Activated CD4-positive, alpha-beta T cell treated with anti-CD3 and anti-CD28 coated beads for 48 hours (primary cell): ENCODE measurements at places on chromosomes 3 and 15.

DNA sequence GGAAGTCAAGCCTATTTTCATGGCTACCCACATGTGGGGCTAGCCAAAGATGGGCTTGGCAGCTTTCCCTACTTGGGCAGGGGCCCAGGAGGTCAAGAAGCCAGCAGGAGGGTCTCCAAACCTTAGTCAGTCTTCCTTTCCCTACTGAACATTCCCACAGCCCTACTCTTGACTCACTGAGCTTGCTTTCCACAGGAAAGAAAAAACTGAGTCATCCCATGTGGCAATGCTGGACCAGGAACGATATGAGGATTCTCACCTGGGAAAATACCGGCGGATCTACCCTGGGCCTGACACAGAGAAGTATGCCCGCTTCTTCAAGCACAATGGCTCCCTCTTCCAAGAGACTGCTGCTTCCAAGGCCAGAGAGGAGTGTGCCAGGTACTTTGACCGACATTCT is 3.7 kb upstream of the NGRN start:
- DNase-seq = no peak

DNA sequence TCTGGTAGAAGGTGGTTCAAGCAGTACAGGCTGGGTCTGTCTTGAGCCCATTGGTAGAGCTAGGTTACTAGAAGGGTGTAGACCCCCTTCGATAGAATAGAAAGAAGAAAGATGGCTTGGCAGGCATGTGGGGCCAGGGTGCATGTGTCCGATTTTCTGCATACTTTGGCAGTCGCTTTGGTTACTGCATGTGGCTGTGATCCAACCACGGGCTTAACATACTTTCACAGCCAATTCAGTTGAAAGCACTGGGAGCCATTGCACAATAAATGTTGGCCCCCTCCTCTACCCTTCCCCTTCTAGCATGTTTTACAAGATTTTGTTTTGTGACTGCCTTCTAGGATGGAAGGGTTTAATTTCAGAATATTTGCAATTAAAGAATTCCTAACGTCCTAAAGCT is 7.2 kb downstream of the ARID3B start:
- no peak for DNase-seq

GRCh38 chr15:28123408-28124023 is 24.4 kb upstream of the OCA2 start:
- DNase-seq = peak; percentile 67

DNA sequence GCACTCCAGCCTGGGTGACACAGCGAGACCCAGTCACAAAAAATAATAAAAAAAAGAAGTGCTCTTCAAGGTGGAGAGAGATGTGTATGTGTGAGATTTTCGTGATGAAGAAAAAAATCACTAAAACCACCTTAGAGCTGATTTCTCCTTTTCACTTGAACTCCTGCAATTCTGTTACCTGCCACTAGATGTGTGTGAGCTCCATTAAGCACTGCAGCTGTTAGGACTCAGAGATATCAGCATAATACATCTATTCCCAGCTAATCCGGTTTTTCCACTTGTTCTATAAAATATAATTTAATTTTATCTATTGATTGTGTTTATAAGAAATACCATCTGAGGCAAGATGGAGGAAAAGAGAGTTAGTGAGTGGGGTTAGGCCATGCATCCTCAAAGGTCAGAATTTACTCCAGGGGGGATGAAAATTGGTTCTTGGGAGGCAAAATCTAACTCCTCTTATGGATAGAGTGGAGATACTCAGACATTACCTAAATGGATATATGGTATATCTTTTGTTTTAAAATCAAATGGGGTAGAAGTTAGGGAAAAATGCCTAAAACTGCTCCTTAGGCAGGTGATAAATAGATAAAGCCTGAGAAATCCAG is 152.7 kb downstream of the IL20RB start:
- DNase-seq = no peak

GRCh38 chr3:7075117-7075516 is 214.2 kb downstream of the GRM7 start:
- no peak for DNase-seq

GRCh38 chr3:36394176-36394575 is 13.9 kb downstream of the STAC start:
- DNase-seq = no peak

DNA sequence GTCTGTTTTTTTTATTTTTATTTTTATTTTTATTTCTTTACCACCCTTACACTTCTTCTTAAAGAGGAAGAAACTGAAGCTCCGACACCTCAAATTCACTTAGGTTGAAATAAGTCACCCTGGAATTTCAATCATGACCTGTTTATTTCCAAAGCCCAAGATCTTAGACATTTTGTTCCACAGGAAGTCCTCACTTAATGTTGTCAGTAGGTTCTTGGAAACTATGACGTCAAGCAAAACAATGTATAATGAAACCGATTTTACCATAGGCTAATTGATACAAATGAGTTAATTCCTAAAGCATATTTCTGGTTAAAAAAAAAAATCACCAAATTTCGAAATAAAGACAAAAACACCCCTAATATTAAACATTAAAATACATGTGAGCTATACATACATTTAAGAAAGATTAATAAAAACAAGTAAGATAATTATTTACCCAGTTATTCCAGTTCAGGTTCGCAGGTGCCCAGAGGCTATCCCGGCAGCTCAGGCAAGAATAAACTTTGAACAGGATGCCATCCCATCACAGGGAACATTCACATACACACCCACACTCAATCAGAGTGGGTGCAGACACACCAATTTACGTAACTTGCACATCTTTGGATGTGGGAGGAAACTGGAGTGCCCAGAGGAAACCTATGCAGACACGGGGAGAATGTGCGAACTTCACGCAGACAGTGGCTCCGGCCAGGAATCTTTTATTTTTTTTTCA is 391.0 kb downstream of the RAP2B start:
- DNase-seq = no peak

- no peak for DNase-seq
These were observed 12.5 kb downstream of the DPH6 start for GRCh38 chr15:35533130-35534110.

DNA sequence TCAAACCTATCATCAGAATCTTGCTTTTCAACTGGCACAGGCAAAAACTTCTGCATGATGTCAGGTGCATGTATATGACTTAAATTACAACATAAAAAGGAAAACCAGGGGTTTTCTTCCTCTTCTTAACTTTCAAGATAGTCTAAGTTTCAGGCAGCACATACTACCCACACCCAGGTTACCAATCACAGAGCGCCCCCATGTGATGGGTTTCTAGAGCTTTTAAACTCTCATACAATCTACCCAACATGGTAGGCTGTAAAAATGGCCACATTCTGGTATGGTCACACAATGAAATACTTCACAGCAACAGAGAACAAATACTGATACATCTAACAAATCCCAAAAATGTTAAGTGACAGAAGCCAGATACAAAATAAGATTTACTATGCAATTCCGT is 7.4 kb downstream of the MESD start:
- peak; percentile 23 for DNase-seq

DNA sequence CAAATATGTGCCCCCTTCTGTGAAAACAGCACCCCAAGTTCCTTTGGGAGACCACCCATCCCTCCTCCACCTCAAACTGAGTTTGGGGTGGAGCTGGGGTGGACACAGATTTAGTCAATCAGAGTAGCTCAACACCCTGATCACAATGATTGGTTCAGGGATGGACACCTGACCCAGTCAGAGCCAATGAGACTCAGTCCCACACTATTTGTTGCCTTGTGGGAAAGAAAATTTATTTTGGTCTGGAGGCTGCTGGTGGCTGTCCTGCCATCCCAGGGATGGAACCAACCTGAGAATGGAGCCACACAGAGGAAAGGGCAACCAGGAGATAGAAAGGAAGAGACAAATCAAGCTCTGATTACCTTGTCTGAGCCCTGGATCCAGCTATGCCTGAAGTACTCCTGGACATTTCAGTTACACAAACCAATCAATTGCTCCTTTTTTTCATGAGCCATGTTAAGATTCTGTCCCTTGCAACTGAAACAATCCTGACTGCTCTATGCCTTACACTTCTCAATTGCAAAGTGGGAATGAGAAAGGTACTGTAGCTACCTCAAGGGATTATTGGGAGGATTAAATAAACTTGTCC is 10.6 kb downstream of the DNASE1L3 start:
- DNase-seq = no peak

DNA sequence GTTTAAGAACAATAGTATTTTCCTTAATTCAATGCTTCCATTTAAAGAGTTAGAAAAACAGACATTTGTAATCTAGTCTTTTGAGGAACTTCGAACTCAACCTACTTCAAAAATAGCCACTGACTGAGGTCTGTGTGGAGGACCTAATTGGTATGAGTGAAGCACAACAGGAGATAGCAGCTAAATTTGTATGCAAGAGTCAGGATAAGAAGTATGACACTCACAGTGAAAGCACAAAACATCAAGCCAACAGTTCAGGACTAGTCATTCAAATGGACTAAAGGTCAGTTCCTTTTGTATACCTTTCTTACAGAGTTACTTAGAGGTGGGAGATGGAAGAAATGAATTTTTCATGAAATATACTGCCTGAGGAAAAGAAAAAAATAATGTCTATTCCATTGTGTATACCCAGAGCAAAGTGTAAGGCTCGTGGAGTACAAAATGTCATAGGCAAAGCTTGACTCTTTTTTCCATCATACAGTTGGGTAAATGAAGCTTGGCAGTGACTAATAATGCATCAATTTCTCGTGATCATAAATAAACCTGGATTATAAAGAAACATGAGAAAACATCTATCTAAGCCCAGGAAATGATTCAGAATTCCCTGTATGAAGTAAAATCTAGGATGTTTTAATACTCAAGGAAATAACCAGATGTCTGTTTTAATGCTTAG is 1005.2 kb upstream of the CADM2 start:
- no peak for DNase-seq

DNA sequence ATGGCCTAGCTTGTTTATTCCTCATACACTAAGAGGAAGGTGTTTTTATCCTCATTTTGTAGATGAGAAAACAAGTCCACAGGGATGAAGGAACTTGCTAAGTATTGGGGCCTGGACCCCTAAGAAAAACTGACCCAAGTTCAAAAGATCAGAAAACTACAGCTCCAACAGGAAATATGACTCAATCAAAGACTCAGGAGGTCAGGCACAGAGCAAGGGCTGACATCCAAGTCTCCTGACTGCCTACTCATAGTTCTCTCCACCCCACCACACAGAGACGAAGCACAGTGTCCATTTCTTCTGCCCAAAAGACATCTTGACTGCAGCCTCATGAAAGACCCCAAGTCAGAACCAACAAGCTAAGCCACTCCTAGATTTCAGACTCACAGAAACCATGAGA is 26.9 kb upstream of the TPM1 start:
- no peak for DNase-seq

DNA sequence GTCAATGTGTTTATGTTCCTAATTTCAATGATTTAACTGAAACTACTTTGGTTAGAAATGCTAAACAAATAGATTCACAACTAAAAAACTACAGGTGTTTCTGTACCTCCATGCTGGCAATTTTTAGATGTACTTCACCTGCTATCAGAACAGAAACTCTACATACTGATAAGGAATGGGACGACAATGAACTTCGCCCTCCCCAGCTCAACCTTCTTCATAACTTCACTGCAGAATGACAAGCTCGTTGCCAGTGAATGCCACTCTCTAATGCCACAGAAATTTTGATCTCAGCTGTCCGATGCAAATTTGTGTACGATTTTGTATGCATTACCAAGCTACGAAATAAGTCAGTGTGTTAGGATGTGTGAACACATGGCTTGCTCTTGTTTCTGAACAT is 133.4 kb downstream of the FOXP1 start:
- no peak for DNase-seq

- no peak for DNase-seq
These were observed 873.1 kb downstream of the NSUN3 start for GRCh38 chr3:94935738-94936580.

GRCh38 chr3:69282181-69282580 is 103.7 kb downstream of the FRMD4B start:
- peak; percentile 81 for DNase-seq

- no peak for DNase-seq
These were observed 189.8 kb upstream of the TBC1D5 start for GRCh38 chr3:17932136-17932771.

- DNase-seq = no peak
These were observed 257.6 kb upstream of the ZPLD1 start for GRCh38 chr3:102177075-102177755.

DNA sequence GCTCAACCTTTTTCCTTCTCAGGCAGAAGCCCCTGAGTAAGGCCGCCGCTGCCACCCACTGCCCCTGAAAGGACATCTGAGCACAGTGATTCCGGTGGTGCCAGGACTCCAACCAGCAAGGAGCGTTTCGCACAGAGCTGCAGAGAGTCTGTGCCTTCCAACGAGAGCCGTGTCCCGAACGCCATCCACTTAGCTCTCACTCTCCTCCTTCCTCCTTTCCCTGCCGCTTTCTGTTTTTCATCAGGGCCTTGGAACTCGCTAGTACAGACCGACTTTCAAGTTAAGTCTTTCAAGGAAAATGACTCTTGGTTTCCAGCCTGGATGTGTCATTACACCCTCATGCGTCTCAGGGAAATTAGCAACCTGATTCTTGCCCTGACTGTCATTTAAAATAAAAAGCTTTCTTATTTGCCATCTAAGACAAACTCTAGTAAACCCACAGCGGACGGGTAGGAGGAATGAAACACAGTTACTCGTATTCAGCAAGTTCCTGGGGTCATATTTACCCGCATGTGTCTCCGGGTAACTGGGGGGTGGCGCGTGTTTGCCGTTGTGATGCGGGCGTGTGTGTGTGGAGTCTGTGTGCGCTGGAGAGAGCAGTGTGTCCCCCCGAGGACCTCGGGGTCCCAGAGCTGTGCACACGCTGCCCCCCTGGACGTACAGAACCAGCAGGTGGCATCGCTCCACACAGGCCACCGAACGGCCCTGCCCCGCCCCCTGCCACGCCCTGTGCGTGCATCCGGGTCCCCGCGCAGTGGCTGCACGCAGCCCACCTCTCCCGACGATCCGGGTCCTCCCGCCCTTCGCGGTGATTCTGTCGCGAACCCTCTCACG is 30.4 kb upstream of the ALDH1A3 start:
- peak; percentile 64 for DNase-seq

DNA sequence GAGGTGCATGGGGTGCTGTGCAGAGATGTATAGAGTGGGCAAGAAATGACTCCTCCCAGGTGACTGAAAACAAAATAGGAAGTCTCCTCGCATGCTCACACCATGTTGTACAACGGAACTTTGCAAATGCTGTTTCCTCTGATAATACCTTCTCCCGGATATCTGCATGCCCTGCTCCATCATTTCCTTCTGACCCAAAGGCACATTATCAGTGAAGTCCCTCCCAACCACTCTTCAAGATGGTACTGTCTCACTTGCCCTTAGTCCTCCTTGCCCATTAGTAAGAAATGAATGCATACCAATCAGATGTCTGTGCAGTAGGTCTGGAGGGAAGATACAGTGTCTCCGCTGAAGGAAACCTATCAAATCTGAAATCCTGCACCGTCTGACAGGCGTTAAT is 12.0 kb downstream of the TMED3 start:
- no peak for DNase-seq

- DNase-seq = no peak
These were observed 36.6 kb downstream of the SMAD6 start for GRCh38 chr15:66738595-66738994.
